ENCODE measurements at places on chromosomes 16 and 17.

DNA sequence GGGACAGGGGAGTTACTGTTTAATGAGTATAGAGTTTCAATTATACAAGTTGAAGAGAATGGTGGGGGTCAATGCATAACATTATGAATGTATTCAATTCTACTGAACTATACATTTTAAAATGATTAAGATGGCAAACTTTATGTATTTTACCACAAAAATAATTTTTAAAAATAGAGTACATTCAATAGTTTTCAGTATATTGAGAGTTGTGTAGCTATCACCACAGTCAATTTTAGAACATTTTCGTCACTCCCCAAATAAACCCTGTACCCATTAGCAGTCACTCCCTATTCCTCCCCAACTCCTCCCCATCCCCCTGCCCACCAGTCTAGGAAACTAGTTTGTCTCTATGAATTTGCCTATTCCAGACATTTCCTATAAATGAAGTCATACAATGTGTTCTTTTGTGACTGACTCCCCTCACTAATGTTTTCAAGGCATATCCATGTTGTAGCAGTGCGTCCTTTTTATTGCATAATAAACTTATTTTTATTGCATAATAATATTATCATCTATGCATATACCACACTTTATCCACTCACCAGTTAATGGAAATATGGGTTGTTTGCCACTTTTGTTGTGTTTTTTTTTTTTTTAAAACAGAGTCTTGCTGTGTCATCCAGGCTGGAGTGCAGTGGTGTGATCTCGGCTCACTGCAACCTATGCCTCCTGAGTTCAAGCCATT, 52.5 kb upstream of the ERN1 start:
- no peak for DNase-seq

- DNase-seq, result no peak
These were observed 207.9 kb downstream of the SNX29 start for GRCh38 chr16:12184419-12184917.

DNA sequence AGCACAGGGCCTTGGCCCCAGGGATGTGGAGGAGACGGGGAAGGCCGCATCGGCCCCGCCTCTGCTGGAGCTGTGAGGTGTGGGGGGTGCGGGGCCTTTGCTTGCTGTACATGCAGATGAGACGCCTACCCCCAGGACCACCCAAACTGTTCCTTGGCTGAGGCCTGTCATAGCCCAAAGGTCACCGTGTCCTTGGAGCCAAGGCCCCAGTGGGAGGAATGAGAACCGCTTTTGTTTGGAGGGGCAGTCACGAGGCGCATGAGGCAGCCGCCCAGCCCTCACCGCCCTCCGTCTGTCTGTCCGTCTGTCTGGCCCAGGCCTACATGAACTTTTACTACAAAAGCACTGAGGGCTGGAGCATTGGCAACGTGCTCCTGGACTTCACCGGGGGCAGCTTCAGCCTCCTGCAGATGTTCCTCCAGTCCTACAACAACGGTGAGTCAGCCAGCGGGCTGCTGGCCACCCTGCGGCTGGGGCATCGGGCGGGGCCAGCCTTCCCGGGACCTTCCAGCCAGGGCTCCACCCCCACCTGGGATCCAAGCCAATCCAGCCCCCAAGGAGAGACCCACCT, 8.8 kb downstream of the TAX1BP3 start:
- no peak for DNase-seq

DNA sequence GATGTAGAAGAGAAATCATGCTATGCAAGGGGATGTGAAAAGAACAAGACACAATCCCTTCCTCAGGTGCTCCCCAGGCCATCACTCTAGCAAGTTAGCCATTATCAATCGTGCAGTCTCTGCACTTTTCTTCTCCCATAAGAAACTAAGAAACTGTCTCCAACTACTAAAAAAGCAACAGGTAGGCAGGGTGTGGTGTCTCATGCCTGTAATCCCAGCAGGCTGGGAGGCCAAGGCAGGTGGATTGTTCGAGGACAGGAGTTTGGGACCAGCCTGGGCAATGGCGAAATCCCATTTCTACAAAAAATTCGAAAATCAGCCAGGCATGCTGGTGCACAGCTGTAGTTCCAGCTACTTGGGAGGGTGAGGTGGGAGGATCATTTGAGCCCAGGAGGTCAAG, 13.8 kb downstream of the PARN start:
- no peak for DNase-seq

- DNase-seq, result no peak
These were observed 18.5 kb downstream of the CYTH1 start for GRCh38 chr17:78763561-78763960.

DNA sequence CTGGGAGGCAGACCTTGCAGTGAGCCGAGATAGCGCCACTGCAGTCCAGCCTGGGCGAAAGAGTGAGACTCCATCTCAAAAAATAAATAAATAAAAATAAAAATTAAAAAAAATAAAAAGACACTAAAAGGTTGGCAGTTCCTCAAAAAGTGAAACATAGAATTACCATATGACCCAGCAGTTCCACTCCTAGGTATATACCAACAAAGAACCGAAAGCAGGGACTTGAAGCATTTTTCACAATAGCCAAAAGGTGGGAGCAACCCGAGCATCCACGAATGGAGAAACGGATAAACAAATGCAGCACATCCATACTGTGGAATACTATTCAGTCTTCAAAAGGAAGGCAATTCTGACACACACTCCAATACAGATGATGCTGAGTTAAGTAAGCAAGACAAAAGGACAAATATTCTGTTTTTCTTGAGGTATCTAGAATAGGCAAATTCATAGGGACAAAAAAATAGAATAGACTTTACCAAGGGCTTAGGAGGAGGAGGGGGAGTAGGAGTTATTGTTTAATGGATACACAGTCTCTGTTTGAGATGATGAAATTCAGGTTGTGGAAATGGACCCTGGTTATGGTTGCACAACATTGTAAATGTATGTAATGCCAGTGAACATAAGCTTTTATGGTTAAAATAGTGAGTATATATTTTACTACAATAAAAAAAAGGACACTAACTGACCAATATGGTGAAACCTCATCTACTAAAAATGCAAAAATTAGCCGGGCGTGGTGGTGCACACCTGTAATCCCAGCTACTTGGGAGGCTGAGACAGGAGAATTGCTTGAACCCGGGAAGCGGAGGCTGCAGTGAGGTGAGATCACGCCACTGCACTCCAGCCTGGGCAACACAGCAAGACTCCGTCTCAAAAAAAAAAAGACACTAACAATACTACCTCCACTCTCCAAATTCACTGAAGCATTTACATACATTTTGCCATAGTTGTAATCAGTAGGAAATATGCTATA, 27.0 kb upstream of the SLC35B1 start:
- DNase-seq, result no peak

GRCh38 chr16:2473999-2474876, 689 bp upstream of the TBC1D24 start:
- DNase-seq, result no peak

All from DMS 273 treated with DMSO at 0.1 percent for 48 hours (cell line).